Stimulated activated CD4-positive, alpha-beta T cell treated with anti-CD3 and anti-CD28 coated beads, Interleukin-2, amount 100 ng/mL, for 24 hours (primary cell): ENCODE measurements at places on chromosomes 12 and 14.

- DNase-seq, result no peak
Observed at GRCh38 chr12:64180951-64181350, 41.1 kb downstream of the KICS2 start.

DNA sequence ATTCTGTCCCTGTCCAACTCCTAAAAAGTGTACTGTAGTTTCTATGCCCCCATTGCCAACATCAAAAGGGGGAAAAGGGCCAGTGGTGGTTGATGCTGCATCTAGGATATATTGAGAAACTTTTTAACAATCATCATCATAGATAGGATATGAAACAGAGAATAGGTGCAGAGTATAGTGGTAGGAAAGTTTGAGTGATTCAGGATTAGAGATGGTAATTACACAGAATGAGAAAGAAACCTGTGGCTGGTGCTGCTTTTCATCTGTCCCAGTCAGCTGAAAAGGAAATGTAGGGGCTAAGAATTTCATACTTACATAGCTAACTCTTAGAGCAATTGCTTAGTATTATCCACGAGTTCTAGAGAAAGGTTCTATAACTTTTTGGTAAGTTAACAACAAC lies 67.6 kb downstream of the GTF2A1 start:
- DNase-seq, result no peak

DNA sequence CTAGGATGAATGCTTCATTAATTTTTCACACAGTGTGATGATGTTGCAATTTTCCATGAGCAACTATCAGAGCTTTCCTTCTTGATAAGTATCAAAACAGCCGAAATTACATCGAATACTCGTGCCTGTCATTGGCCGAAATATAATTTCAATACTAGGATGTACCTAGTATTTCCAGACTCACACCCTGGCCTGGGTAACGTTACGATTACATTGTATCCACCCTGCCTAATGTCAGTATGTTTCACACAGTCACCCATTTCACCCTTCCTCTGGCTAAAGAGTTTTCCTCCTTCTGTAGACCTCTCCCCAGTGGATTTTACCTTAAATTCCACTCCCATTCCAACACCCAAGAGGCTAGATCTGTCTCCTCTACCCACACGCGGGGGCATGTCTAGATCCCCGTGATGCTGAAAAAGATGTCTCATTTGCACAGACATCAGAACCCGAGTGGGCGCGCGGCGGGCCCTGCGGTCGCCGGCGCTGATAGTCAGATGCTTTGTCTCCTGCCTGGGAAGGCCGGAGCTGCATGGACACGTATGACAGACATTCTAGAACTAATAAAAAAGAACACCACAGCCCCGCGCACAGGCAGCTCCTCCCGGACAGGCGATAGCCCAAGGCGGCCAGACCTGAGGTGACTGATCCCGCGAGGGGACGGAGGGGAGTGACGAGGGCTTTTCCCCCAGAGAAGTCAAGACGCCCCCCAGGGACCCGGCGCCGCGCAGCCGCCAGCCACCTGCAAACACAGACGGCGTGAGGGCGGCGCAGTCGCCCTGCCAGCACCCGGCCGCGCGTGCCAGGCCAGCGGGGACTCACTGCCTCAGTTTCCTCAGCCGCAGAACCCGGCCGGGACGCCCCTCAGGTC lies 723 bp downstream of the KIF21A start:
- peak; percentile 59 for DNase-seq

GRCh38 chr12:3453990-3454680 lies 36.9 kb upstream of the PRMT8 start:
- DNase-seq, result no peak

GRCh38 chr14:103073876-103074728 lies 9.9 kb upstream of the LBHD2 start:
- DNase-seq, result no peak

DNA sequence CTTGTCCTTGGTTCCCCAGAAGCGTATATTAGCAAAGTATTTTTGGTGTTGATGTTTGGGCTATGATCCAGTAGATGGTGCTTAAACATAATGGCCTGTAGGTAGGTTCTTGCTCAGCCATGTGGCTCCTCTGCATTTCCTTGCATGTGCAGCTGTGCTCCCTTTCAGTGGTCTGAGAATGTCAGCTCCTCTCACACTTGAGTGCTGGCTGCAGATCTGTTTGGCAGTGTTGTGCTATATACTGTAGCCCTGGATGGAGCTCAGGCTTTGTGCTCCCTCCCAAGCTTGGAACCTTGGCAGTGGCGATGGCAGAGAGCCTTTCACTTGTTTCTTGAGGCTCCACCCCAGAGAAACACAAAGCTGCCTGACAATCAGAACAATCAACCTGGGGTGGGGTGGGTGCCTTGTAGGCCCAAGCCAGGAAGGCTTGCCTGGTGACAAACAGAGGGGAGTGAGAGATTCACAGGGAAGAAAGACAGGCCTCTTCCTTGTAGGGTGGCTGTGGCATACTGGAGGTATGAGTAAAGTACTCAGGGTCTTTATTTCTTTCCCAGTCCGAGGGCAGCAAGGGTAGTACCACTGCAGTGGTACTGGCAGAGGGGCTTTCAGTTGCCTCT lies 255.3 kb downstream of the RAD51B start:
- DNase-seq, result no peak
